ENCODE measurements at places on chromosomes 1 and 21.

DNA sequence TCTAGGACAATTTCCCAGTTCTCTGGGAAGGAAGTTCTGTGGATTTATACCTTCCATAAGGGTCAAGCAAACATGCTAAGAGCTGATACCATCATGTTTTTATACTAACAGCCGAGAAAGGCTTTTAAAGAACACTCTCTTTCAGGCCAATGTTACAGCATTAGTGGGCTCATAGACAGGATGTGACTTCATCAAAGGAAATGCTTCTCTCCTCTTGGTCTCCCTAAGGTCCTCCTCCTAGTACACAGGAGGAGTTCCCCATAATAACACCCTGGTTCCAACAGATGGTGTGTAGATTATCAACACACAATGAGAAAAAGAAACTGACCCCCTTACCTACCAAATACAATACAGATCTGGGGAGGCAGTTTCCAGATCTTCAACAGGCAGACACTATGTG, 26.7 kb upstream of the GLIS1 start:
- no peak for DNase-seq

GRCh38 chr1:156852418-156852874, 6.5 kb downstream of the INSRR start:
- no peak for DNase-seq

GRCh38 chr1:229253151-229253974, 17.5 kb upstream of the RAB4A start:
- no peak for DNase-seq

GRCh38 chr1:154479764-154480421, 22.1 kb upstream of the TDRD10 start:
- DNase-seq, result peak; percentile 59

GRCh38 chr1:238961790-238962189, 424.6 kb upstream of the CHRM3 start:
- DNase-seq, result no peak

DNA sequence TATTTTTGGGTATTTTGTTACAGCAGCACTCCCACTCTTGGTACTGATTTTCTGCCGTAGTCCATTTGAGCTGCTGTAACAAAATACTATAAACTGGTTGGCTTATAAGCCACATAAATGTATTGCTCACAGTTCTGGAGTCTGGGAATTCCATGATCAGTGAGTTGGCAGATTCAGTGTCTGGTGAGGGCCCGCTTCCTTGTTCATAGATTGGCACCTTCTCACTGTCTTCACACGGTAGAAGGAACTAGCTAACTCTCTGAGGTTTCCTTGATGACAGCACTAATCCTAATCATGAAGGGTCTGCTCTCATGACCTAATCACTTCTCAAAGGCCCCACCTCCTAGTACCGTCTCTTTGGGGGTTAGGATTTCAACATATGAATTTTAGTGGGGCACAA, 85.2 kb downstream of the HHAT start:
- DNase-seq, result no peak

DNA sequence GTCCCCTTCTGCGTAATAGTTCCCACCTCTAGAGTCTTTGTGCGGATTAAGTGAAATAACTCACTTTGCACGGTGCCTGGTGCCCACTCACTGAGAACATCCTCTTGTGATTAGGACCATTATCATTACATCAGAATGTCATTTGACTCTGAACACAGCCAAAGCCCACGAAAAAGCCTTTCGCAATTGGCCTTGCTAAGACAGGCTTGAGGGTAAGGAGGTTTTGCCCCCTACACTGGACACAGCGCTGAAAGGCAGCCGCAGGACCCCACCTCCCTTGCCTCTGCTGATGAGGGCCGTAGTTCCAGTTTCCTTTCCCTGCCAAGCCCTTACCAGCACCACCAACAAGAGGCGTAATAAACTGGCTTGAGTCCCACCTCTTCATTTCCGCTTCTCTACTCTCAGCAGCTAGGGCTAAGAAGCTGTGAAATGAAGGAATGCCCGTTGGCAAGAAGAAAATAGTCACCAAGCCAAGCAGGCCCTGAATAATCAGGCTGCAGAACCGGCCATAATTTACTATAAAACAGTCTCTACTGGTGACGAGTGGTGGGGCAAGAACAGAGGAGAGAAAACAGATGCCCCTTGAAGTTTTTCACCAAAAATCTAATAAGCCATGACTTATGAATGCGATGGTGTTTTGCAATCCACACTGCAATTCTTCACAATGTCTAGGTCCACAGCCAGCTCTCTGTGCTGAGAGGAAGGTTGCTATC, 53.1 kb downstream of the SH3GLB1 start:
- no peak for DNase-seq

- DNase-seq, result no peak
Observed at GRCh38 chr1:198106011-198106410, 50.8 kb upstream of the NEK7 start.

DNA sequence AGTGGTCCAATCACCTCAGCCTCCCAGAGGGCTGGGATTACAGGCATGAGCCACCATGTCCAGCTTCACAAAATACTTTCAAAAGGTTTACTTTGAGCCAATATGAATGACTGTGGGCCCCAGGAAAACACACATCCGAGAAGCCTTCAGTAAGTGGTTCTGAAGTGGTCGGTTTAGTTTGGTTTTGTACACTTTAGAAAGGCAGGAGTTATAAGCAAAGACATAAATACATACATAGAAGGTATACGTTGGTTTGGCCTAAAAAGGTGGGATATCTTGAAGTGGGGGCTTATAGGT, 3.2 kb upstream of the MIB2 start:
- no peak for DNase-seq

DNA sequence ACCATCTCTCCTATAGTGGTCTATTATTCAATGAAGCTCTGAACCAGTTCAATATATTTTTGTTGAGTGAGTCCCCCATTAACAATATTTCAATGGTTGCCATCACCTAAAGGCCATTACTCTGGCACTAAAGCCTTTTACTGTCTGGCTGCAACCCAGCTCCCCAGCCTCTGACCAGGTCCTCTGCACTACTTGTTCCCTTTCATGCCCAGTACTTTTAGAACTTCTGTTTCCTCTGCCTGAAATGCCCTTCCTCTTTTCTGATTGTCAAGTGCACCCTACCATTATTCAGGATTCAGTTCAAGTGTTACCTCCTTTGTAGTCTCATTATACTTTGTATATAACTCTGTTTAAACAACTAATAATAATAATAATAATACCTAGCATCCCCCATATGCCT, 30.4 kb upstream of the ZFYVE9 start:
- no peak for DNase-seq

DNA sequence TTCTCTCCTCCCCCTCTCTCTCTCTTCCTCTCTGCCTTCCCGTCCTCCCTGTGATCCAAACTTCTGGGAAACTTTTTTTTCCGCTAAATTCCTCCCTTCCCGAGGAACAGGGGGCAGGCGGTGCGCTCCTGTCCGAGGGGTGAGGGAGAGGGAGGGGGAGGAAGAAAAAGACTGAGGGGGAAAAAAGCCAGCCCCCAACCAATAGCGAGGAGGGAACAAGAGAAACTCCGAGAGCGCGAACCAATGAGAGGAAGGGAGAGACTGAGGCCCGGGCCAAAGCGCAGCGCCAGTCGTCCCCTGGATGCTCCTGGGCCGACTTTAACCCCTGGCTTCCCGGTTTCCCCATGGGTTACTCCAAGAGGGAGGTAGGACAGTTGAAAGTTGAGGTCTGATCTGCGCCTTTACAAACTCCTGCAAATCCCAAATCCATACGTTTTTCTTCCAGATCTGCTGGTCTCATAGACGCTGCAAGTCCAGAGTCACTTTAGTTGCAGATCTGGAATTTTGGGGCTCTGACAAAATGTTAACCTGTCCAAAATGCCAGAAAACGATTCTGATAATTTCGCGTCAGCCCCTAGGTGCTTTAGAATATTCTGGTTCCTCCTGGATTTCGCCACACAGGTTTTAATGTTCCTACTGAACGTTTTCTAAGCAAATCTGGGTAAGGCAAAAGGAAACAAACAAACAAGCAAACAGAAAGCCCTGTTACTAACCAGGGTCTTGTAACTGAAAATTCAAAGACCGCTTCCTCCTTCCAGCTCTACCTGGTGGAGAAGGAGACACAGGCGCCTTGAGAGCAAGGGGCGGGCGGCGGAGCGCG, at the start of gene TBX15:
Gene TBX15 (minus strand): TSS at position 158 of the 820 bp plus-strand sequence. CDS start 548 bp downstream, outside the sequence.
- no peak for DNase-seq

DNA sequence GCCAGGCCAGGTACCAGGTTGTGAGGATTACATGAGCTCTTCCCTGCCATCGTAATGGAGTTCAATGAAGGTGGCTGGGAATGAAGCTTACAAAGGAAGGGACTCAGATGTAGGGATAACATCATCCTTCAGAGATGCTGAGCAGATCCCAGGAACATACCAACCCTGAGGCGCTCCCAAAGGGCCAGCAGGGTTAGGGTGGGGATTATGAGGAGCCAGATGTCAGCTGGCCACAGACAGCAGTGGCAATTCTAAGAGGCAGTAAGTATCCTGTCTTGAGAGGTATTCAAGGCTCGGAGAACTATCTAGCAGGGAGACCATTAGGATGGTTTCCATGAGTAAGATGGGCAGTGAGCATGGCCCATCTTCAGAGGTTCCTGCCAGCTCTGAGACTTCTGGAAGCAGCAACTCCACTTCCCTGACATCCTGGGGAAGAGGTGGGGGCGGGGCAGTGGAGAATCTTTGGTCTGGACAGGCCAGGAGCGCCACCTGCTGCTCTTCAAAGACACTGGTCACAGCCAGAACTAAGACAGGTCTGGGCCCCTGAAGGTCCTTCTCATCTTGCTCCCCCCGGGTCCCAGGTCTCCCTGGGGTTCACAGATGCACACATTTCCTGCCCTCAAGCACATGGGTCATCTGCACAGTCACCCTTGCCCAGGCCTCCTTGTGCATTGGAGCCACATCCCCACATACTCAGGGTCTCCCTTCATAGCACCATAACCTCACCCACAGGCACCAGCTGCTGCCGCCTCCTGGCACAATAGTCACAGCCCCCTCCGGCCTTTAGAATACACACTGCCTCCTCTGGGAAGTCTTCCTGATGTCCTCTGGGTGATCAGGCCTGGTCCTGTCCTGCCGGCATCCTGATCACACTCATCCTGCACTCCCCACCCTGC, 2.7 kb upstream of the SDC3 start:
- DNase-seq, result peak; percentile 58

DNA sequence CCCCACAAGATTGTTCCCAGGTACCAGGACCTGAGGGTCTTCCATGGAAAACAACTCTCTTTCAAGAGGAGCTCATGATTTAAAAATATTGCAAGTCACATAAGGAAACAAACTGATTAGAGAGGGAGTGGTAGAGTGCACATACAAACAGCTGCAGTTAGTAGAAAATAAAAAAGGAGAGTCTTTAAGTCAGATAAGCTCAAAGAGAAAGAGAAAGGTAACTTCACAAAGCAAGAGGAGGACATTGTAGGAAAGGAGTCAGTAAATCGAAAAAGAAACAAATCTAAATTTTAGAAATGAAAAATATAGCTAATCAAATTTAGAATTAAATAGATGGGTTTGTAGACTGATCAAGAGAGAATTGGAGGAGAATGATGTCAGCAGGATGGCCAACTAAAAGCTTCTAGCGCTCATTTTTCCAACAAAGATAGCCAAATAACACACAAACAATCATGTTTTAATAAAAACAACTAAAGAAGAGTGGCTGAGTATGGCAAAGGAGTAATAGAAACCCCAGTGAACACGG, 86.1 kb upstream of the CD53 start:
- DNase-seq, result no peak

DNA sequence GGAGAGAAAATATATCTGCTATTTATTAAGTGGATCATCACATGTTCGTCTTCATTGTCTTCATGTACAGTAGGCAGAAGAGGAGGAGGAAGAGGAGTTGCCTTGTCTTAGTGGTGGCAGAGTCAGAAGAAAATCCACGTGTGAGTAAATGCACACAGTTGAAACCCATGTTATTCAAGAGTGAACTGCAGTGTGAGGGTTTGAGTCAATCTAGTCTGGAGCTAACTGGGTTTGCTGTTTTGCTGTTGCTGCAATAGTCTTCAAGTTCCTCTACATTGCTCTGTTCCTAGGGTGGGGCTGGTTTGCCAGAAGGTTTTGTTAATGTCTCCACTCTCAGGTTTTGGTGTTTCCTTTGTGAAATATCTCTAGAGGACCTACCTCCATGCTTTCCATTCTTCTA, 3.1 kb upstream of the CD1A start:
- DNase-seq, result no peak

DNA sequence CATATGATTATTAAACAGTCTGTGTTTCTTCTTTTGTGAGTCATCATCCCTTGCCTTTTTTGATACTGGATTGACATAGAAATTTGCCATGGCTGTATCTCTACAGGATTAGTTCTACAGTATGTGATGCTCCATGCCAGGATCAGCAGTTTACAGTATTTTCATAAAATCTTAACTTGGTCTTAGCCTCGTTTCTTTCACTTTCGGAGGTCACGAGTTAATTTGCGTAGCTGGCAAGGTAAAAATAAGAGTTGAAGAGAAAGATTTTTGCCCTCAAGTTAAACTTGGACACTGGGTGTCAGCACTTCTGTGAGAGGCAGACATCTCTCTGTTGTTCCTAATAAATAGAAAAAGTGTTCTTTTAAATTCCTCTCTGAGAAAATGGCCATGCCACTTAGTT, 79.1 kb downstream of the CACNA1E start:
- no peak for DNase-seq

GRCh38 chr1:64890699-64891447, 75.5 kb downstream of the JAK1 start:
- no peak for DNase-seq

- no peak for DNase-seq
Observed at GRCh38 chr21:16840538-16840937, 672.3 kb upstream of the CXADR start.

- no peak for DNase-seq
Observed at GRCh38 chr1:155236451-155236850, 18.8 kb downstream of the ENTREP3 start.

DNA sequence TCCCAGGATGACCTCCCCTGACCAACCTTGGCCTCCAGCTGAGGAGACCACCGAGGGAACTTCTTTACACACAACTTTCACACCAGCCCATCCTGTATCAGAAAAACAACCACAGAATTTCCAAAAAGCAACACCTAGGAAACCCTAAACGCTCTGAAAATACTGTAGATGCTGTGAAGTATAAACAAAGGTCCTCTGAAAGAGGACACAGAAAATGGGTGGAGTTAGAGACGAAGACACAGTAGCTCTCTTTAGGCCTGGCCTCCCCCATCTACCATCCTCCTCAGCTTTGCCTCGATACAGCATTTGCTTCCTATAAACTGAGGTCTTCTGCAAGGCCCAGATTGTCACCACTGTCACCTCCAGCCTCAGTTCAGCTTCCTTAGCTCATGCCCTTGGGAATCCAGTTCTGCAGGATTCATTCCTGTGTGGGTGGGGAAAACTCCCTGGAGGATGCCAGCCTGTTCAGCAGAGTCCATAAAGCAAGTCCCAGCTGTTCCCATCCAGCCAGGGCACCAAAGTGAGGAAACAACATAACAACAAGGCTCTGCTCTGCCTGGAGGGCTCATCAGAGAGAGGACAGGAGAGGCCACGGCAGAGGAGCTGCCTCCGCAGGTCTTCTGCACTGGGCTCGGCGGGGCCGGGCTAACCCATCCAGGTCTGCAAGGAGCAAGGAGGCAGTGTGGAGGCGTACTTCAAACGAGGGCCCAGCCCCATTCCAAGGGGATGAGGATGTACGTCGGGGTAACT, 15.0 kb downstream of the PIK3C2B start:
- no peak for DNase-seq

GRCh38 chr1:231796141-231796540, 169.6 kb downstream of the DISC1 start:
- no peak for DNase-seq

GRCh38 chr1:66283622-66284041, 250.3 kb upstream of the SGIP1 start:
- DNase-seq, result no peak

GRCh38 chr1:1422465-1423244, 1.6 kb upstream of the ANKRD65 start:
- no peak for DNase-seq

All from CD4-positive, alpha-beta T cell treated with Interferon gamma for 1 hour (primary cell).